Large intestine (tissue), 12 donors: ENCODE measurements at places on chromosomes 6 and 20.

DNA sequence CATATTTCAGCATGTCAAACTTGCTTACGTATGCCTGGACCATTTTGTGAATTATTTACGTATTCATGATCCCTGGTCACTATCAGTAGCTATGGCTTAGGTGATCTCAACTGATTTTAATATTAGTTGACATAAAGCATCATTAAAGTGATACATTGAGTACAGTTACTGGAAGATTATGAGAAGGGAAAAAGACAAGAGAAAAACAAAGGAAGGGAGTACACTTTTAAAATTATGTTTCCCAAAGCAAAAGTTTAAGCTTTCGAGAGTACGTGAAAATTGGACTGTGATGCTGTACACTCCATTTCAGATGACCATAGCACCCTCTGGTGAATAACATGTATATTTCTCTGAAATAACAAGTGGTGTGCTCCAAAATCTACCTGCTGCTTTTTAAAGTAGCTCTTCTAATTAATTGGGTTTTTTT lies 215.0 kb upstream of the HSF2 start:
- peak; percentile 6 for DNase-seq

- DNase-seq: no peak
Observed at GRCh38 chr6:49636713-49637349, at the start of gene RHAG. RHAG (minus strand) TSS chr6:49636839; CDS start chr6:49636812, 27 bp downstream.

- DNase-seq: peak; percentile 54
Observed at GRCh38 chr6:35046862-35047261, 94.3 kb downstream of the TCP11 start.

DNA sequence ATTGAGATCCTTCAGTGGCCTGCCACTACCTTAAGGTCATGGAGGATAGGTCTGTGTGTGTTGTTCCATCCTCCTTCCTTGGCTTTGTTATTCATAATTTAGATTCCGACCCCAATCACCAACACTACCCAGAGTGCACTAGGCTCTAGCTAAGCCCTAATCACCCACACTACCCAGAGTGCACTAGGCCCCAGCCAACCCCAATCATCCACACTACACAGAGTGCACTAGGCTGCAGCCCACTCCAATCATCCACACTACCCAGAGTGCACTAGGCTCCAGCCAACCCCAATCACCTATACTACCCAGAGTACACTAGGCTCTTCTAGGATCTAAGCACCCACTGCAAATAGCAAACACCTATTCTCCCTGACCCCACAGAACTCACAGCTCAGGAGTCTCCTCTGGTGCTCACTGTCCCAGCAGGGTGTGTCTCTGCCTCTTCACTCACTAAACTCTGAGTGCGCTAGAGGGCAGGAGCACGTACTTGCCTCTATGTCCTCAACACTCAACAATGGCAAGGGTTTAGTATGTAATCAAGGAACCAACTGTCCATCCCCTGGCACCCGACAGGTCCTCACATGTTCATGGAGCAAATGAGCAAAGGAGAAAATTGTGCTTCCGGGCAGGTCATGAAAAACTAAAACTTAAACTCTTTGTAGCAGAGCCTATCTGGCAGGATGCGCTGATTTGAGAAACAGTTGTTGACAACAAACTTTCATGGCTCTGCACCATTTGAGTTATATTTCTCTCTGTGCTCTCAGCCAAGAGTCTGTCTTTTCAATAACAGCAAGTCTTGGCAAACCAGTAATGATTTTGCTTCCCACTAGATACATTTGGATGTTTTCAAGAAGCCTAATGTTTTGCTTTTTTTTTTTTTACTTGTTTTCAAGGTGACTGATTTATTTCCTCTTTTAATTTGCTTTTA lies 54.3 kb downstream of the SLC22A23 start:
- peak; percentile 40 for DNase-seq

- no peak for DNase-seq
Observed at GRCh38 chr6:127475823-127476176, 16.6 kb upstream of the KIAA0408 start.

GRCh38 chr20:40189621-40190020 lies 499.4 kb downstream of the MAFB start:
- DNase-seq: no peak

DNA sequence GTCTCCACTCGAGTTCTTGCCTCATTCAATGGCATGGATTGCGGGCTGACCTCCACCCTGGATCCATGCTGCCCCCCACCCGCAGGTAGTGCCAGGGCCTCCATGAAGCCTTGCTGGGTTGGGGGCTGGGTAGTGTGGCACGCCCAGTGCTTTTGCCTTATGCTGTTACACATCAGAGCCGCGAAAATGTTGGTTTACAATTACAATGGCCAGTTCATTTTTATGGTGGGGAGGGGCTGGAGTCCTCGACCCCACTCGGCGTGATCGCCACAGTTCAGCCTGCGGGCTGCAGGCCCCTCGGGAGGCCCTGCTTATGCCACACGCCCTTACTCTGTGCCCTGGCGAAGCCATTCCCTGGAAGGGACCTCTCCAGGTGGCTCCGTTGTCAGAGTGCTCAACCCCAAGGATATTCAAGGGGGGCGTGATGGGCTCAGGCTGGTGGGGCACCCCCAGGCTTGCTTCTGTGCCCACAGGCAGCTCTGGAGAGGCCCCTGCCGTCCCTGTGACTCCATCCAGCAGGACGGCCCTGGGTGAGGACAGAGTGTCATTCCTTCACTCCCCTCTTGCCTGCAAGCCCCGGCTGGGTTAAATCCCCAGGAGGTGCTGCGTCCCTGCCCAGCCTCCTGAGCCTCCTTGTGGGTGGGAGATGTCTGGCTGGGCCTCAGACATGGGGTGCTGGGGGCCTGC lies 14.8 kb downstream of the ITPA start:
- DNase-seq: no peak

DNA sequence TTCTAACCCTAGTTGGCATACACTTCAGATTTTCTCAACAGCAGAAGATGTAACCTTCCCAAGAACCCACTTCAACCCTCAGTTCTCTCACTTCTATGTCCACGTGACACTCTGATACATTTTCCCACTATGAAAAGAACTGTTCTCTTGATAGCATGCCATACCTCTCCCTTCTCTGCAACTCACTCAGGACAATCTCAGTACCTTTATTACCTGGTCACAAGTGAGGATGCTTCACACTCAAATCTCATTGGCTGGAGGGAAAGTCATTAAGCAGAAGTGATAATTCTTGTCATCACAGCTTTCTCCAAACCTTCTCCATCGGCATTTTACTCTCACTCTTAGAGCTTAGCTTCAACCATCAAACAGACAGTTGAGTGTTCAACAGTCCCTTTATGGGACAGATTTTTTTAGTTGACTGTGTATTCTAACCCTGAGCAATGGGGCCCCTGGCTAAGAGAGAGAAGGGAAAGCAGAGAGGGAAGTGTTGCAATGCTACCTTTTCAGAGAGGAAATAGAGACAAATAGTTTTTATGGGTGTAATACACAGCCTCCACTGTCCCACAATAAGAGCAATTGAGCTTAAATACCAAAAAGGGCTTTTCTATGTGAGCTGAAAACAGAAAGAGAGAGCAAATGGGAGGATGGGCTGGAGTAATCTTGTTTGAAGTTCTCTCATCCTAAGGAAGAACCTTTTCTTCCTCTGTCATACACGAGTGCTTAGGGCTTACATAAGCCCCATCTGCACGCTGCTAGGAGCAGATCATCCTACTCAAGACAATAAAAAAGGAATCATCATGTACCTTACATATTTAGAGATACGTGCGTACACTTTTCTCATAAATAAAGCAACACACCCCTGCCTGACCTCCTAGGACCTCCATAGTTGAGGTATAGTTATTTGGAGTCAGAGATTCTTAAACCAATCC lies 16.0 kb downstream of the HLA-DPA1 start:
- no peak for DNase-seq

- peak; percentile 15 for DNase-seq
Observed at GRCh38 chr20:51624157-51624731, 81.7 kb upstream of the NFATC2 start.

DNA sequence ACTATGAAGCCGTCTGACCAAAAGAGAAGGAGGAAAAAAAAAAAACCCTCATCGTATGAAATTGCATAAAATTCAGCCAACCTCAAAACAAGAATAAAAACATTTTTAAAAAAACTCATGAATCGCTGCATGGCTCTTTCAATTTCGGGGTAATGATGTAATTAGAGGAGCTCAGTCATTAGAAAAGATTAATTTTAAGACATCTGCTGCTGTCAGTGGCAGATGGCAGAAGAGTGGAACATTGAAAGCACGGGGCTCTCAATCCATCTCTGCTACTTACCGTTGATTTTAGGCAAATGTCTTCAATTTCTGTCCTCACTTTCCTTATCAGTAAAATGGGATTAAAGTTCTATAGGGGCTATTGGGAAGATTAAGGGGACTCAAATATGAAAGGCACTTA lies 79.1 kb downstream of the EYA2 start:
- DNase-seq: no peak

DNA sequence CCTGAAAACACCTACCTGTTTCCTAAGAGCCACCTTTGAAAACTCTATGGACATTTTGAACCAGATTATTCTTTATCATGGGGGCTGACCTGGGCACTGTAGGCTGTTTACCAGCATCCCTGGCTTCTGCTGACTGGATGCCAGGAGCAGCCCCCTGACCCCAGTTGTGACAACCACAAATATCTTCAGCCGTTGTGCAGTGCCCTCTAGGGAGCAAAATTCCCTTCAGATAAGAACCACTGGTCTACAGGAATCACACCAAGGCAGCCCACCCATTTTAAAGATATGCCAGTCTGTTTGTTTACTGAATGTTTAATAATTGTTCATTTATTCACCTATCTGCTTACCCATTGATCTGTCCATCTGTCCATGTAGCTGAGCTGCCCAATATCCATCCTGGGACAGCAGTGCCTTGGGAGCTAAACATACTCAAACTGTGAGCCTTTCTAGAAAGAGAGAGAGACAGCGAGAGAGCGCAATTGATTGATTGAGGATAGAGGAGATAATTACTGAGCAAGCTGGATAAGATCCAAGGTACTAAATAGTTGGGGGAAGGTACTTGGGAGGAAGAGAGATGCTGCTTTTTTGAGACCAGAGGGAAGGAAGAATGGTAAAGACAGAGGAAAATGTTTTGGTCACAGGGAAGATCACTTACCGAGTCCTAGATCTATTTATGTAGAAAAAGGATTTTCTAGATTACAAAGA lies 276.8 kb downstream of the NRN1 start:
- no peak for DNase-seq

GRCh38 chr20:35888657-35889056 lies 65.6 kb downstream of the SCAND1 start:
- no peak for DNase-seq

- no peak for DNase-seq
Observed at GRCh38 chr20:278607-279571, 11.7 kb downstream of the C20orf96 start.

GRCh38 chr6:3251462-3252314 lies 7.1 kb upstream of the PSMG4 start:
- DNase-seq: peak; percentile 85

GRCh38 chr6:119273272-119274196 lies 76.0 kb downstream of the MAN1A1 start:
- DNase-seq: no peak

DNA sequence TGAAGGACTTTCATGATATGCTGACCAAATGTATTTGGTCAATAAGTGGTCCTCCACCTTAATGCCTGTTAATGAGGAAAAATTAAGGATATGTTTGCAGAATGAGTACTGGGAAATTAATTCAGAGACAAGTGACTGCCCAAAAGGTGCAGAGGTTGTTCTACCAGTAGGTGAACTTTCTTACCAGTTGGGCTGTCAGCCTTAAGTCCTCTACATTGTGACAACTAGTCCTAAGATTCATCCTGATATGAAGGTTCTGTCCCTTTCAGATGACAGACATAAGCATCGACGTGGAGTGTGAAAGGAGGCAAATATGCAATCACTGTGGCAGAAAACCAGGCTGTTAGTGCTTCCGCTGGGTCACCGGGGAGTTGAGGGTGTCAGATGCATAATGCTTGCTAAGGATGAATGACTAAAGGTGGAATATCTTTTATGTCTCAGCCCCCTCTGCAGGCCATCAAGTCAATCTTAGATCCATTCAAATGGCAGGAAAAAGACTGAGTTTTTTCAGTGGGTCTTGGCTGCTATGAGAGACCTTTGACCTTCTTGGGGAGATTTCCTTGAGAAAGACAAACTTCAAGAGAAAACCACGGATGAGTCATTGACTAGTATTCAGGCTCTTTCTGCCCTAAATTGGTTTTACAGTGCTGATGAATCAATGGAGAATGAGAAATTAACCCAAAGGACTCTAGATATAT lies 226.0 kb downstream of the TPBG start:
- no peak for DNase-seq

DNA sequence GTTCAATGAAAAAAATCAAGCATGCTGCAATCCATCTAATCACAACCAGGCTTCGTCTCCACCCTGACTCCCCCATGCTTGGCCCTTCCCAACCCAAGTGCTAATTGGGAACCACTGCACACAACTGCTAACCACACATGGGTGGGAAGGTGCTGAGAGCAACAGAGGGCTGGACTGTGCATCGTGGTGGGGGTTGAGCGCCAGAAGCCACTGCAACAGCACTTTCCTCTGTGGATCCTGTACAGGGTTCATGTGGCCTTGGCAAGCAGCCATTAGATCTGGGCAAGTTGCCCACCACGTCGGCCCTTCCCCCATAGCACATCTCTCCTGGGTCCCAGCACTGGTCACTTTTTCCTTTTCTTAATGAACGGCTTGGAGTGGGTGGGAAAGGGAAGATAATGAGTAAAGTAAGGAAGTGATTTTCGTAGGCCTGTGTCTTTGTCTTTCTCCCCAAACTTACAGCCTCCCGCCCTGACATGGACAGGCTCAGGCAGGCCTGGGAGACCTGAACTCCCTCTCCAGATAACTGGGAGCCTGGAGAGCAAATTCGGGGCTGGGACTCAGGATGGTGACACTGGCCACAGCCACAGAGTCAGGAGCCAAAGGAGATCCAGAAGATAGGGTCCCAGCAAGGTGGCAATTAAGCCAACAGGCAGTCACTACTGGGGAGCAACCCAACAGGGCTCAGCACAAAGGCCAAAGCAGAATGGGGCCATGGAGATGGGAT lies 34.4 kb upstream of the MRPS10 start:
- peak; percentile 50 for DNase-seq

- no peak for DNase-seq
Observed at GRCh38 chr6:83847179-83847578, 6.0 kb upstream of the RIPPLY2 start.

DNA sequence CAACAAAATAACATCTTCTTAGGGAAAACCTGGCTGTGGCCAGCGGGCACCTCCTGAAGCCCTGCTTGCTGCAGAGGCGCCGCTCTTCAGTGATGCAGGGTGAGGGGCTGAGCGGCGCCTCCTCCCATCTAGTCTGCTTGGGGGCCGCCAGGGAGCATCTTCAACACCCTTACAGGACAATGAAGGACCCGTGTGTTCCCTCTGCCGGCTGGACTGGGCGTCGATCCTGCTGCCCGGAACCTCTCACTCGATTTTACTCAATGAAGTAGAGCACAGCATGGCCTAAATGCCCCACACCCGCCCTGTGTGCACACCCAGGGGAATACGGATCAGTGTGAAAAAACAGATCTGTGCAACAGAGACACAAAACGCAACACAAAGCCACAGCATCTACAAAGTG lies 28.5 kb upstream of the MPC1 start:
- no peak for DNase-seq

- DNase-seq: no peak
Observed at GRCh38 chr6:82569022-82569421, 205.4 kb downstream of the TPBG start.
